B cell (primary cell): ENCODE measurements at places on chromosomes 2 and 18.

DNA sequence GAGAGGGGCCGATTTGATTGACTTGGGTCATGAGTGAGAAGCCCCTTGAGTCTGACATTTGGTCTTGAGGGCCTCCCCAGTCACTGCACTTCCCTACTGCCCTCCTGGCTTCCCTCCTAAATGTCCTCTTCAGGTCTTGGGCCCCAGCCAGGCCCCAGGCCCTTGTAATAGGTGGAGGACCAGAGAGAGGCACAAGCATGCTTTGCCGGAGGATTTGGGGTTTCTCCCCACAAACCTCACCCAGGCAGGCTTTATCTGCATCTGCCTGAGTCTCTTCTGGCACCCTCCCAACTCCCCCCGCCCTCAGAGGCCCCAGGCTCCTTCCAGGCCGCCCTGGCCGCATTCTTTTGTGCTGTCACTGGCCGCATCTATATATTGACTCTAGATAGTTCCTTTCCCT, 270.7 kb downstream of the HAUS1 start:
- no peak overlapping the region for H3K27ac ChIP-seq
- no peak for DNase-seq
- no peaks in the 10 kb centered on the region for H3K36me3 ChIP-seq
- H3K27me3 ChIP-seq: no peaks in the 10 kb centered on the region
- H3K4me3 ChIP-seq: no peak overlapping the region
- H3K4me1 ChIP-seq: no peaks in the 10 kb centered on the region

DNA sequence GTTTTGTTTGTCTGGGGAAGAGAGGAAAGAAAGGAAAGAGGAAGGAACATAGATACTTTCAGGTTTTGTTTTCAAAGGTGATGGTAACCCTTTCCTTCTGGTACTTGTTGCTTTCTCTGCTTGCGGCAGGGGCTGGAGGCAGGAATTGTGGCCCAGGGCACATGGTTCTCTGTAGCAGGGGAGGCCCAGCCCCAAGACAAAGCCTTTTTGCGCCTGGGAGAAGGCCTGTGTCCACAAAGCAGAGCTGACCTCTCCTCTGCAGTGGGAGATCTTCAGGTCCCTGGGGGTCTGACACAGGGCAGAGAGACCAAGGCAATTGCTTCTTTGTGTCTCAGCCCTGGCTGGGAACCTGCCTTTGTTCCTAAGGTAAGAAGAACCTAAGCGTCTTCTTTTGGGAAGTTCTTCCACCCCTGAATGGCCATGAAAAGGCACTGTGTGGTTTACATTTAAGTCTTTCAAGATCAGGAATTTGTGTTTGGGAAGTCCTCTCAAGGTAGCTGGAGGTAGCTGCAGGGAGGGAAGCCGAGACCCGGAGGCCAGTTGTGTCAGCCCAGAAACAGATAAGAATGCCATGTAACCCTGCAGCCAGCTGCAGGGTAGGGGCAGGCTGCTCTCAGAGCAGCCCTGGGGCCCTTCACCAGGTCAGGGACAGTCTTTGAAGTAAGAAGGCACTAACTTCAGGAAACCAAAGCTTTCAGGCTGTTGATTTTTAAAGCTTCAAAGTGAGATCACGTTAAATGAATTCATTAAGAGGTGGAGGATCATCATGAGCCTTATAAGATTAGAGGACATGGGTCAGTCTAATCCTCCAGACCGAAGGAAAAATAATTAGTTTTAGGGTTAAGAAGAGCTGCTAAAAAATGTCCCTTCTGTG, 119.3 kb downstream of the STPG4 start:
- peaks cover 35% of the 10 kb centered on the region for H3K4me1 ChIP-seq
- DNase-seq: no peak
- no peaks in the 10 kb centered on the region for H3K27me3 ChIP-seq
- H3K27ac ChIP-seq: peak overlapping the region; percentile 62
- no peak overlapping the region for H3K4me3 ChIP-seq

DNA sequence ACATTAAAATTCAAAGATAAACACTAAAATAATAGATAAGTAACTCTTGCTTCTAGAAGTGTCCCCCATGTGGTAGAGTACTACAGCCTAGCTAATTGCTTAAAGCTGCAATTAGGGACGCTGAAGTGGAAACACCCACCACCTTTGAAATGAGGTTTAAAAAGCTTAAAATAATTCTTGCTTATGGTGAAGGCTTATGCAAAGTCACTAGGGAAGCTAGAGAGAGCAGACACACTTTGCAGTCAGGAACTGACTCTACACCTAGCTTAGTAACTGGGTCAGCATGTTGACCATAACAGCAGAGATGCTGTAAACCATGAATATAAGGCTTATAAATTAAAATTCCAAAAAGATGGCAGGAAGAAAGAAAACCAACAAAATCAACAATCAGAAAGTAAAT, 65.4 kb upstream of the DSG1 start:
- H3K27me3 ChIP-seq: no peaks in the 10 kb centered on the region
- no peaks in the 10 kb centered on the region for H3K36me3 ChIP-seq
- H3K4me3 ChIP-seq: no peak overlapping the region
- no peaks in the 10 kb centered on the region for H3K4me1 ChIP-seq

DNA sequence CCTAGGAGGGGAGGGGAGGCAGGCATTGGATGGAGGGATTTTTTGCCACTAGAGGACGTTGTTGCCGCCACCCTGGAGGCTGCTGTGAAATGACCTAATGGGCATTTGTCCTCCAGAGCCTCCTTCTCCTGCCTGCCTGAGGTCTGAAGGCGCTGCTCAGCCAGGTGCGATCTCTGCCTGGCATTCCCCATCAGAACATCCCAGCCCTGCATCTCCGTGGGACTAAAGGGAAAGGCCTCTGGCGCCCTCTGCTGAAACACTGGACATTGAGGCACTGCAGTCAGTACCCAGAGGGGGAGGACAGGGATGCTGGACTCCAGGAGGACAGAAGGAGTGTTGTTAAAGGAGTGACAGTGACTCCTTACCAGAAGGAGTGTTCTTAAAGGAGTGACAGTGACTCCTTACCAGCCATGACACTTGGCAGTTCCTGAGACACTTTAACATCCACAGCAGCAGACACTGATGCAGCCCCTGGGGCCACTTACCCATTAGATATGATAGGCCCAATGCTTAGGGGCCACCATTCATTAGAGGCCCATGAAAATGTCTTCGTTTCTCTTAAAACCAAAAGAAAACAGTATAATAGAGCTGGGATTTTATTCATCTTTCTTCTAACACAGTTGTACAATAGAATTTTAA, 17.0 kb downstream of the THNSL2 start:
- H3K27me3 ChIP-seq: no peaks in the 10 kb centered on the region

DNA sequence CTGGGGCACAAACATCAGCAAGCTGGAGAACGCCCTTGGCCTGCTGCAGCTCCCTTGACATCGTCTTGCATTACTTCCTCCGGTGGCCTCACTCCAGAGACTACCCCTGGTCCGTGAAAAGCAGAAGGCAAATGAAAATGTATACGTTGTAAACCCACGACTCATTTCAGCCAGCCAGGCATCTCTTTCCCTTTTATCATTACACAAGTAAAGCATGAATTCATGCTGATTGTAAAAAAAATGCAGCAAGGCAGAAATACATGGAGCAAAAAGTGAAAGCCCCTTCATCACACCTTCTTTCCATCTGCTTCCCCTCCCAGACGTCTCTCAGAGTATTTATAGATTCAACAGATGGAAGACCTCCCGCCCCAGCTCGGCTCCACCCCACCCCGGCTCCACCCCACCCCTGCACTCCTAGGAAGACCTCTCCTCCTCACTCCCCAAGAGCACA, 41.6 kb upstream of the RALBP1 start:
- peak; percentile 5 for DNase-seq
- H3K4me1 ChIP-seq: peaks cover 14% of the 10 kb centered on the region
- no peak overlapping the region for H3K4me3 ChIP-seq
- no peaks in the 10 kb centered on the region for H3K36me3 ChIP-seq

GRCh38 chr2:137862651-137863050, 101.6 kb upstream of the HNMT start:
- no peak overlapping the region for H3K4me3 ChIP-seq
- H3K36me3 ChIP-seq: no peaks in the 10 kb centered on the region
- no peaks in the 10 kb centered on the region for H3K4me1 ChIP-seq
- DNase-seq: no peak
- H3K27me3 ChIP-seq: no peaks in the 10 kb centered on the region

GRCh38 chr2:68992341-68992740, 17.9 kb downstream of the GKN1 start:
- H3K27me3 ChIP-seq: no peaks in the 10 kb centered on the region
- no peak overlapping the region for H3K4me3 ChIP-seq
- no peaks in the 10 kb centered on the region for H3K36me3 ChIP-seq
- DNase-seq: no peak
- H3K27ac ChIP-seq: no peak overlapping the region

DNA sequence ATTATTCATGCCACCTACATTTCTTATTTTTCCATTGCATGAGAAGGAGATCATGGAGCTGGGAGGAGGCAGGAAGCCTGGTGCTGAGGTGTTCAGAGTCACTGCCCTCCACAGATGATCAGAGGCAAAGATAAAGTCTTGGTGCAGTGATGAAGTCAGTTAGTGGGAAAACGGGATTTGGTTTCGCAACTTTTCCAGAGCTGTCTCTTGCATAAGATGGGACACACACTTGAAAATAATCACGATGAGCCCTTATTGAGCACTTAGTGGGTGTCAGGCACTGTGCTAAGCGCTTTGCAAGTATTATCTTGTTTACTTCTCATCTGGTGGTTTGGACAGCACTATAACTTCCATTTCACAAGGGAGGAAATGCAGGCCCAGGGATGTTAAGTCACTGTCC, 222.1 kb upstream of the SMAD2 start:
- H3K27me3 ChIP-seq: no peaks in the 10 kb centered on the region
- no peaks in the 10 kb centered on the region for H3K36me3 ChIP-seq
- H3K4me1 ChIP-seq: no peaks in the 10 kb centered on the region
- no peak overlapping the region for H3K4me3 ChIP-seq
- no peak for DNase-seq

- DNase-seq: no peak
- H3K27me3 ChIP-seq: no peaks in the 10 kb centered on the region
- H3K4me1 ChIP-seq: no peaks in the 10 kb centered on the region
Observed at GRCh38 chr2:41207578-41207977, 755.7 kb upstream of the SLC8A1 start.

DNA sequence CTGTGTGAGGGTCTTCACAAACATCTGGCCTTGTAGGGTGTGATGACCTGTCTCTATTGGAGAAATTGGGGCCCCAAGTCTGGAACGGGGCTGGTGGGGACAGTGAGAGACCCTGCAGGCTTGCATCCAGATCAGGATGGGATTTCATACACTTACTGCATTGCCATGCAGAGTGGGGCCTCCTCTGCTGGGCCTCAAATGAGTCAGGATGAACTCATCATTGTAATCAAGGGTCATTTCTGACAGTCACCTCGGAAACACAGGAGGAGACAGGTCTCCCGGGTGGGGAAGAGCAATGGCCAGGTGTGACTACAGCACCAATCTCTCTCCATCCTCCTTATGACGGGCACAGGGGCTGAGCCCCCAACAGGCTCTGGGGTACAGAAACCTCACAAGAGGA, 48.1 kb upstream of the GALR1 start:
- no peaks in the 10 kb centered on the region for H3K4me1 ChIP-seq
- H3K27me3 ChIP-seq: no peaks in the 10 kb centered on the region
- no peak for DNase-seq
- no peak overlapping the region for H3K4me3 ChIP-seq

DNA sequence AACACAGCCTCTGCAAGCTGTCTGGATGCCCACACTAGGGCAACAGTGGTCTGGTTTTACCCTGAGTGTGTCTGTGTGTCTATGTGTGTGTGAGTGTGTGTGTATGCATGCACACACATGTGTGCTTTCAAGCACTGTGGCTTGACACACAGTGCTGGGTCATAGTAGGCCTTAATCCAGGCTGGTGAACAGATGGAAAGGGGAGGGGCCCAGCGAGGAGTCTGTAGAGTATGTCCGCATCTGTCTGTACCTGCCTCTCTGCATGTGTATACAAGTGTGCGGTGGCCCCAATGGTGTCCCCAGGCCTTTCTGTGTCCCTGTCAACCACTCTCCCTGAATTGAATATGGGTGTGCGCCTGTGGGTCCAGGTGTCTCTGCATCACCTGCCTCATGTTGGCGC, 9.3 kb upstream of the KCNIP3 start:
- no peaks in the 10 kb centered on the region for H3K4me1 ChIP-seq
- DNase-seq: no peak
- H3K4me3 ChIP-seq: no peak overlapping the region
- H3K27me3 ChIP-seq: no peaks in the 10 kb centered on the region

GRCh38 chr2:46995844-46996243, 80.2 kb upstream of the MCFD2 start:
- H3K27ac ChIP-seq: no peak overlapping the region
- no peak for DNase-seq
- no peaks in the 10 kb centered on the region for H3K27me3 ChIP-seq
- peaks cover 7% of the 10 kb centered on the region for H3K36me3 ChIP-seq
- H3K4me3 ChIP-seq: no peak overlapping the region
